NCI-H446 treated with DMSO at 0.1 percent for 48 hours (cell line): ENCODE measurements at places on chromosomes 4 and X.

DNA sequence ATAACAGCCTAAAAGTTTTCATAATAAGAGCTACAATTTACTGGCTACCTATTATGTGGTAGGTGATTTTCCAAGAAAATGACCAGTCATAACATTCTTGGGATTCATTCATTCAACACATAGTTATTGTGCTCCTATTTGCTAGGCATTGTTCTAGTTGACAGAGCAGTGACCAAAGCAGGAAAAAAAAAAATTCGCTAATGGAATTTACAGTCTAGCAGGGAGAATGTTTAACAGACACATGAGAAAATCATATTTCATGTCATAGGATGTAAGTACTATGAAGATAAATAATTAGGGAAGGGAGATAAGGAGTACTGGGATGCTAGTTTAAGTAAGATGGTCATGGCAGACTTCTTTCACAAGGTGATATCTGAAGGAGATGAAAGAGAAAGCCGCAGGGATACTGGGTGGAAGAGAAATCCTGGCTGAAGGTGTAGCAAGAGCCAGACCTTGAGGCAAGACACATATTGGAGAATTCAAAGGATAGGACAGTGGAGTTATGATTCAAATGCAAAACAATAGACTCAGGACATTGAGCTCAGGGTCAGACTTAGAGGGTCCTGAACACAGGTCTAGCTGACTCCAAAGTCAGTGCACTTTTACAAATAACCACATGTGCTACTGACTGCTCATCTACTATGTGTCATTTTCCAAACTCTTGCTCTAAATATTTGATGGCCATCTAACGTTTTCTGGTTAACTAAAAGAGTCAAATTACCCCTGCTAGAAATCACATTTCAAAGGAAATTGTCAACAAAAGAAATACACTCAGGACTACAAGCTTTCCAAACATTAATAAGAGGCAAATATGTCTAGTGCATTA, 20.4 kb downstream of the SPCS3 start:
- DNase-seq: no peak

DNA sequence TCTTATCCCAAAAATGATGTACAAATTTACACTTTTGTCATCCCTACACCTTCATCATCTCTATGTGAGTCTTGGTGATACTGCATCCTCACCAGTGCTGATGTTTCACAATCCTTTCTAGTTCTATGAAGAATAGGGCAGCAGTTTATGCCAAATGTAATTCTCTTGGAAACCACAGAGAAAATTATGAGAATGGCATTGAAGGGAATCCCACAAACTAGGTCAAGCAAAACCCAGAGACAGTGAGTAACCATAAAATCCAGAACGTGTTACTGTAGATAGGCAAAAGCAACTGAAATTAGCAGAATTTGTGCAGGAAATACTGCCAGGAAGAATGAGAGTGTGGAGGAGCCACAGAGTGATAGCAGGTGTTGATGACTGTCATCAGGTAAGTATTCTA, 24.5 kb downstream of the IL15 start:
- no peak for DNase-seq

- DNase-seq: no peak
These were observed 114.7 kb upstream of the SLC6A14 start for GRCh38 chrX:116321711-116322110.

GRCh38 chr4:19905024-19905423, 346.7 kb upstream of the SLIT2 start:
- DNase-seq: no peak

- no peak for DNase-seq
These were observed 18.6 kb upstream of the TMEM185A start for GRCh38 chrX:149650162-149650561.

DNA sequence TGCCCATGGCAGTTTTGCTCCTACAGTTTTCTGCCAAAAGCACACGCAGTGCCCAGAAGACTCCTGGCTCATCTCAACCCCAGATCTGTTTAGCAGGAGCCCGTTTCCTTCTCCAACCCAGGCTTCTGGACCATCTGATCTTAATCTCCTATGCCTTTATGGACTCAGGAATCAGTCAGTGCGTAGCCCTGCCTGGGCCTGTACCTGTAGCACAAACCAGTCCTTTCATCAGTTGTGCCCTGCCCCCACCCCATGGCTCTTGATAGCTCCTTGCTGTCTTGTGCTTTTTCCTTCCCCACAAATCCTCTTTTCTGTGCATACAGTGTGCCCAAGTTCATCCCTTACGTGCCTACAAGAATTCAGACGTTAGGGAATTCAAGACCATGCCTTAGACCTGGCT, 1.5 kb downstream of the ZNF718 start:
- DNase-seq: no peak

DNA sequence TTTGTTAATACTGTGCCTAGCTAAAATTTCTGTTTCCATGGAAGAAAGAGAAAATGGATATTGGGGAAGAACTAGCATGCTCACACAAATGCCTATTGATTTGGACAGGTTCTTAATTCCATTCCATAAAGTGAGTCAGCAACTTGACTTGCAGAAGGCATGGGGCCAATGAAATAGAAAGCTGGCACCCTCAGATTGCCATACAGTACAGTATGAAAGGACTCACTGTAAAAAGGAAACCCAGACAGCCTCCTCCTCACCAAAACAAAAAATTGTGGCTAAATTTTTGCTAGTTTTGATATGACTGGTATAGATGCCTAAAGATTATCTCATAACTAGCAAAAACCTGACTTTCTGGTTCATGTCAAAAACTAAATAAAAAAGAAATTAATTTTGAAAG, 11.2 kb upstream of the TAB3 start:
- no peak for DNase-seq

DNA sequence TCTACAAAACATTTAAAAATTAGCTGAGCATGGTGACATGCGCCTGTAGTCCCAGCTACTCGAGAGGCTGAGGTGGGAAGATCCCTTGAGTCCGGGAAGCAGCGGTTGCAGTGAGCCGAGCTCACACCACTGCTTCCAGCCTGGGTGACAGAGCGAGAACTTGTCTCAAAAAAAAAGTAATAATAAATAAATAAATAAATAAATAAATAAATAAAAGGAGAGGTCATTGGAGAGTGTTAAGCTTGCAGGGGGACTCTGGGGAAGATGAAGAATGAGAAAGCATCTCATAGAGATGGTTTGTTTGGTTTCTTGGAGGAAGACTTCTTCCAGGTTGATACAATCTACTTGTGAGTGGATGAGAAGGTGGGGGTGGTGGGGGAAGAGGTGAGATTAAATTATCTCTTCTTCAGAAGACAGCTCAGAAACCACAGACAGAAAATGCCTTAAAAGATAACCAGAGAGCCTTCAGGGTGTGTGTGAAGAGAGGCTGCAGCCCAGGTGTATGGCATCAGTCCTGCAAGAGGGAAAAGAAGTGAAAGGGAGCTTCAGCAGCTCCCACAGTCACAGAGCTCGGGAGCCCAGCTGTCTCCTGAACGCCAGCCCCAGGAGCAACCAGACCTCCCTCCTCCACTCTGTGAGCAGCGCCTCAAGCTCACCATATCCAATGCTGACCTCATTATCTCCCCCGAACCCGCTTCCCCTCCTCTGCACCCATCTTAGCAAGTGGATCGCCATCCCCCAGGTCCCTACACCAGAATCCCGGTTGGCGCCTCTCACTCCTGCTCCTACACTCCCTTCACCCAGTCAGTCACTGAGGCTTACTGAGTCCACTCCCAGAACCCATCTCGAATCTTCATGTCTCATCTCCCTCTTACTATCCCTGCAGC, 48.2 kb downstream of the RBM47 start:
- DNase-seq: no peak

DNA sequence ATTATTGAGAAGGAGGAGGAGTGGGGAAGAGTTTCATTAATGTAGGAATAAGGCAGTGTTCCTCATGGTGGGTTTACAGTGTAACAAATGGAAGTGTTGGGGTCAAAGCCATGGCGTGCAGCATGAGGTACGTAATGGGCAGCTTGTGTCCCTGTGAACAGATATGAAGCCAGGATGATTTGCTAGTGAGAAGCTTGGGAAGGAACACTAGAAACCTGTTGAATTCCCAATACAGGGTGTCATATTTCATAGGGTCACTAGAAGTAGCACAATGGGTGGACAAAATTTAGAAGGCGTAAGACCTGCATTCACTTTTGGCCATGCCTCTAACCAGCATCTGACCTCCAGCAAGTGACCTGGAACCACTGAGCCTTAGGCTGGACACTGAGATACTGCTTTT, 6.8 kb downstream of the PYURF start:
- DNase-seq: no peak

DNA sequence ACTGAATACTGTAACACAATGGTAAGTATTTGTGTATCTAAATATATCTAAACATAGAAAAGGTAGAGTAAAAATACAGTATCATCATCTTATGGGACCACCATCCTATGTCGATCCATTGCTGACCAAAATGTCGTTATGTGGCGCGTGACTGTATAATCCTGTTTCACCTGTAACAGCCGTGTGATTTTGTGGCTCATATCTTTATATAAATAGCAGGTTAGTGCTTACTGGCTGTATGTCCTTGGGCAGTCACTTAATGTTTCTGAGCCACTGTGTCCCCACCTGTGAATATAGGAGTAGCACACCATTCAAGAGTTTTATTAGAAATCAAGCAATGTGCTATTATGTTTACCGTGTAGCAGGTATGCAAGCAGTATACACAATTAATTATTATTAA, 226.2 kb upstream of the FAT1 start:
- no peak for DNase-seq

DNA sequence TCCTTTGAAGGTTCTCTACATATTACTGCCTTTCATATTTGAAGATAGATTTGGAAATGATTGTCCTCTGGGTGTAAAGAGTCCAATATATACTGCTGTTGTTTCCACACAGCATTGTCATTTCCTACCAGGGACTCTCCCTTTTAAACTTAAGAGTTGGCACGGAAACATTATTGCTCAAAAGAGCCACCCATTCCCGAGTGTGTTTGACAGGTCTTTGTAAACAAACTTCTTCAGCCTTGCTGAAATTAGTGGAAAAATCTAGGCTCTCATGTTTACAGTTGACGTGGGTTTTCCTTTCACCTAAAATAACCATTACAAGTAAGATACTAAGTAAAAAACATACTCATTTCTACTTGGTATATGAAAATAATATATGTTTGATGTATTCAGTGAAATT, 111.4 kb upstream of the LIMCH1 start:
- no peak for DNase-seq

DNA sequence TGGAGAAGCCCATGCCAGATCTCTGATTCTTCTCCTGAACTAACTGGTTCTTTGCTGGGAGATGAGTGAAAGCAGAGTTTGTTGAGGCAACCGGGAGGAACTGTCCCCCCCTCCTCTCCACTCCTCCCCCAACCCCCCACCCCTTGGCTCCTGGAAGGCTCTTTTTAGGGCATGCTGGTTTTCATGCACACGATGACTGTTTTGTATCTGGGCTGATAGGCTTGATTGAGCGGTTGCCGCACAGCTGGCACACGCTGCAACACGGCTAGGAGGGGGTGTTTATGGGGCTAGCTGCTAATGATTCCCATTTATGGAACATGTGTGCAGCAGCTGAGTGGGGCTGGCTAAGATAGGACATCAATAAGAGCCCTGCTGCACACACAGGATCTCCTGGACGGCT, 137.2 kb downstream of the SMIM20 start:
- no peak for DNase-seq

DNA sequence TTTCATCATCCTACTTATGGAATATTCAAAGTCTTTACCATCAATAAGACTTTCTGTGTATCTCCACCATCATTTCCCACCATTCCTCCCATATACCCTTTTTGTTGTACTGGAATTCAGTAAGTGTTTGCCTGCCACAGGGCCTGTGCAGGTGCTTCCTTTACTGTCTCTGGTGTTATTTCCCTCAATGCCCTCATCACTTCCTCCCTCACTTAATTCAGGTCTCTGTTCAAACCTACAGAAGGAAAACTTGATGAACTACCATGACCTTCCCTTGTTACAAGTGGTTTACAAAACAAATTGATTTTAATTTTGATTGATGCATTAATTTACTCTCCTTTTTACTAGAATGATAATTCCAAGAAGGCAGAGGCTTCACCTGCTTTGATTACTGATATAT, 159.5 kb upstream of the FAT4 start:
- no peak for DNase-seq

DNA sequence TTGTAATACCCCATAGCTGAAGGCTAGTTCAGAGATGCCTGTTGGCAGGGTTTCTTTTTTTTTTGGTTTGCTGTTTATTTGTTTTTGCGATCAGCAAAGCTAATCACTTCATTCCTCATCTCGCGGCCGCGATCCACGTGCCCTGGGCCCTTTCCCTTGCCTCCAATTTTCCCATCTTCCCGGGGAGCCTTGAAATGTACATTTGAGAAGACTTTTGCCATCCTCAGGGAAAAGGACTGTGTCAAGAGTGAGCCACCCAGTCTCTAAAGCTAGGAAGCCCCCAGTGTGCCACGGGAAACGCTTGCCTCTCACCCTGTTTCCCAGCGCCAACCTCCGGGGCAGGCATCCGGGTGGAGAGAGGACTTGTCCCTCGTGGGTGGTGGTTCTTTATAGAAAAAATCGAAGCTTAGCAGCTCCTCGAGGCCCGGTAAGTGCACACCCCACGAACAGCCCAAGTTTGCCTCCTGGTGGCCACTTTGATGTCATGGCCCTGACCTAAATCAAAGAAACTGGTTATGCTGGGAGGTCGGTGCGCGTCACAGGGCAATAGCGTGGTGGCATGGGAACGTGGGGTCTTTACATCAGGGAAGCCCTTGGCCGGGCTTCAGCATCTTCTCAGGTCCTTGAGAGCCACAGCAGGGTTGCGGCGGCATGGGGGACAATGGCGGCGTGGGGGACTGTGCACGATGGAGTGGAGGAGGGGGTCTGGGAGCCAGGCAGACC, 42.0 kb downstream of the MAP7D3 start:
- no peak for DNase-seq

DNA sequence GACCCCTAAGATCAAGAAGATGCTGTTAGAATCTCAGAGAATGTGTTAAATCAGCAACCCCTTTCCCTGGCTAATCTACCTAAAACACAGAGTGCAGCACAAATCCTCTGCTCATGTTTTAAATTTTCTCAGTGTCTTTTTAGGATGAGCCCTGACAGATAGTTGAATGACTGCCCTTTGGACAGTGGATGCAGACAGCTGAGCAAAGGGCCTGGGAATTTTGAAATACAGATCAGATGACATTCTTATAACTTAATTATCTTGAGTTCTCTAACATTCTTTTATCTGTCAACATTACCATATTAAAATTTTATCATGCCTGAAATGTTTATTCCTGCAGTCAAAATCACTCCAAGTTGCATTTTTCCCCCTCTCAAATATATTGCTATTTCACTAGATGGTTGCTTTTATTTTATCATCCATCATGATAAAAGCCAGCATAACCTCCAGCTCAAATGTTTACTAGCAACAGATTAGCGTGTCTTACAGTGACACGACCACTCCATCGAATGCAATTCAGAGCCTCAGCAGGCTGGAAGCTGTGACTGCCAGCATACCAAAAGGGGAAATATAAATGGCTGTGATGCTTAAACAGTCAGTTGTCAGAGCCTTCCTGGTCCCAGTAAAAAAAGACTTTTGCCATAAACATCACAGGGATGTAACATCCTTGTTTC, 22.8 kb upstream of the ARHGAP24 start:
- DNase-seq: no peak

- DNase-seq: no peak
These were observed 187.7 kb downstream of the GPAT3 start for GRCh38 chr4:83723609-83724008.

GRCh38 chr4:126071346-126072333, 756.9 kb downstream of the FAT4 start:
- DNase-seq: peak; percentile 97
